ENCODE measurements at places on chromosomes 3 and 15.

GRCh38 chr3:94779699-94780098 lies 716.8 kb downstream of the NSUN3 start:
- DNase-seq: no peak

DNA sequence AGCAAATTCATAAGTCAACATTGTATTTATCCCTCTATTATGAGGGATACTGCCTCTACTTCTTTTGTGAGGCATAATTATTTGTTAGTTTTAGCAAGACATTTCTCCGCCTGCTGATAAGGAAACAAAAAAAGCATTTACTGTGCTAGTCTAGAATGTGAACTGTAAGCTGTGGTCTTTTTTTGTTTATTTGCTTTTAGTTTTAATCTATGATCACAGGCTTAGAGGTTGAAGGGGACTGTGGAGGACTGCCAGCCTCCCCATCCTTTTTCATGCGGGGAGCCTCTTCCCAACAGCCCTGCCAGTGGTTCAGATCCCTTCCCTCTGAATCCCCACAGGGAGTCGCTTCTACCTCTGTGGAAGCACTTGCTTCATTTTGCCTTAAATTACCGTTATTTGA lies 331.0 kb upstream of the ROPN1 start:
- no peak for DNase-seq

- DNase-seq: no peak
Measured at GRCh38 chr15:66650433-66650832, 51.6 kb upstream of the SMAD6 start.

DNA sequence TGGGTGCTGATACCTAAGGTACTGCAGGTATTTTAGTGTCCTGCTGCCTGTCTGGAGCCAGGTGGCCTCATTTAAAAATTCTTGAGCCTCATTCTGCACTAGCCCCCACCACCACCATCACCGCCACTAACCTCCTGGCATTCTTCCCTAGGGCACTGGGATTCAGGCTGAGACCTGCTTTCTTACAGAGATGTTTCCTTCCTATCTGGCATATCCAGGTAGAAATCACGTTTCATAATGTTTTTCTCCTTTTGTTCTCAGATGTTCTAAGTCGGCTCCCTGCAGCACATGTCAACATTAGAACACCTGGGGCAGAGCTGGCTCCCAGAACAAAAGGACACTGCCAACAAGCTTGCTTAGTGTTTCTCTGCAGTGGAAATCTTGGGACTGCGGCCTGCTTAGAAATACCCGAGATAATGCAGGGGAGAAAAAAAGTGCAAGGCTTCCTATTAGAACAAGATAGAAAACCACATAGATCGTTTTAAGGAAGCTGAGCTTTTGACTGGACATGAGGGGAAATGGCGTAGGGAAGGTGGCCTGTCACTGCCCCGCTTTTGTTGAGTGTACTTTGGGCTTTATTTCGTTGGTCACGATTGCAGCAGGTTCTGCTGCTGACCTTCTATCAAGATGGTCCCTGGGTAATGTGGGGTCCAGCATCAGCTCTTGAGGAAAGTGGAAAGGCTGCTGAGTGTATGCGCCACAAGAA lies 59.6 kb upstream of the PPARG start:
- no peak for DNase-seq

GRCh38 chr15:79007066-79007465 lies 62.2 kb upstream of the CTSH start:
- peak; percentile 19 for DNase-seq

GRCh38 chr15:34318277-34319079 lies 19.1 kb downstream of the SLC12A6 start:
- peak; percentile 67 for DNase-seq

DNA sequence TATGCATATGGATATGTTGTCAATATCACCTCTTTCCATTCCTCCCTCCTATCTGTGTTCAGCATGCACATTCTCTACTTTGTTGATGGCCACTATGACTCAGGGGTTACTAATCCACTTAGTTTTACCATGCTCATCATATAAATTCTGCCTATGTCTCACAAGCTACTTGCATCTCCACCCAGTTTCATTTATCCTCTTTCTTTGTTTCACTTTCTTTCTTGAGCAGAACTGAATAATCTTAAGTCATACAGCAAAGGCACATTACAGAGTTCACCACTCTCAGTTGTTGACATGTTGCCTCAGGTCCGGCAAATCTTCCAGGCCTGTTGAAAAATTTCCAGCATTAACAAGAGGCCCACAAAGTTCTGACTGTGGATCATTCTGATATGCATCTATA lies 71.5 kb downstream of the SSR3 start:
- DNase-seq: peak; percentile 87

- no peak for DNase-seq
Measured at GRCh38 chr3:10845839-10846656, 30.0 kb downstream of the SLC6A11 start.

- DNase-seq: no peak
Measured at GRCh38 chr3:186949281-186949982, 19.1 kb downstream of the ST6GAL1 start.

GRCh38 chr3:154615471-154615870 lies 185.5 kb upstream of the GPR149 start:
- no peak for DNase-seq

DNA sequence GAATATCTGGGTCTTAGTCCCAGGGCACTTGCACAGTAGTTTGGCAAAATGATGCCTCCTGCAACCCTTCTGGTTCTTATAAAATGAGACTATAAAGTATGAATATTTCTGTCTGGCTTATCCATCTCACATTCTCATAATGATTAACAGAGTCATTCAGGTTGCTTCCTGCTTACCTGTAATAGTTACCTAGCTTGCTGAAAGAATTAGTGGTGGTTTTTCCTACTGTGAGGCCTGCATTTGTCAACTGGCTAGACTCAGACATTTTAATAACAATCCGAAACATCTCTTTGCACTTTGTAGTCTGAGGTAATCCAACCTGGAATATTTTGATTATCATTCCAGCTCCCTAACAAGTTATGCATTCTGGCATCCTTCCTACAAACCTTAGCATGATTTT lies 75.6 kb upstream of the POU1F1 start:
- DNase-seq: no peak

GRCh38 chr3:124582196-124582595 lies 148.1 kb upstream of the UMPS start:
- DNase-seq: no peak

GRCh38 chr3:116000311-116000710 lies 377.0 kb downstream of the GAP43 start:
- peak; percentile 70 for DNase-seq

- DNase-seq: no peak
Measured at GRCh38 chr3:36520241-36521006, 140.1 kb downstream of the STAC start.

DNA sequence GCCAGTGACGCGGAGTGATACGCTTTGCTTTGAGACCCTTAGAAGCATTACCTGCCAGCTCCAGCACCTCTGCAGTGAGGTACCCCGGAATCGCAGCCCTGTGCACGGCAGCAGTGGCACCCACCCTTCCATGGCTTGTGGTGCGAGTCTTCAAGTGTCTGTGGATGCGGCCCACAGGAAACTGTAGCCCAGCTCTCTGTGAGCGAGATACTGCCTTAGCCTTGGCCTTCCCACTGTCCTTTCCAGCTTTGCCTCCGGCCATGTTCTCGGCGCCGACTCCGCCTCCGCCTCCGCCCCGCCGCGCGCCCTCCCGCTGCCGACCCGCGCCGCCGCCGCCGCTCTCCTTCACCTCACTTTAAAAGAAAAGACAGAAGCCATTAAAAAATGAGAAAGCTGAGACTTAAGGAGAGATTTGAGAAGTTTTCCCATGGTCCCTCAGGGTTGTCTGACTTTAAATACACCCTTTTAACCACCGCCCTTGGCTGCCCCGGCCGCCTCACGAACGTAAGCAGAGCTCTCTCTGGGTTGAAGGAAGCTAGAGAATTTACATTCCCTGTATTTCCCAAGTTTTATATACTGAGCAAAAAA lies 78.5 kb upstream of the FAM174B start:
- DNase-seq: no peak

DNA sequence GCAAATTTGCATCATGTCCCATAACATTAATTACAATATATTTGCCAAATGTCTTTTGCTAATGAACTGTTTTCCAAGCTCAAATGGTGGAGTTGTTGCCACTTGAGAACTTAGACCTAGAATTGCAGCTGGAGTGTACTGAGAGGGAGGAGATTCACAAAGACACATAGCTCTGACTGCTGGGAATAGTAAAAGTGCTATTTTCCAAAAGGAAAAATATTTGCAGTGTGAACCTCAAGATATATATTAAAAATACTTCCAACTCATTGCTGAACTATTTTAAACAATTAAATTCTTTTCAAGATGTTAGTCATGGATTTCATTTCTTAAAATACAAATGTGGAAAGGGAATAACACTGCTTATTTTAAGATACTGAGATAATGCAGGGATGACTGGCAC lies 666.8 kb upstream of the ARPP21 start:
- no peak for DNase-seq

DNA sequence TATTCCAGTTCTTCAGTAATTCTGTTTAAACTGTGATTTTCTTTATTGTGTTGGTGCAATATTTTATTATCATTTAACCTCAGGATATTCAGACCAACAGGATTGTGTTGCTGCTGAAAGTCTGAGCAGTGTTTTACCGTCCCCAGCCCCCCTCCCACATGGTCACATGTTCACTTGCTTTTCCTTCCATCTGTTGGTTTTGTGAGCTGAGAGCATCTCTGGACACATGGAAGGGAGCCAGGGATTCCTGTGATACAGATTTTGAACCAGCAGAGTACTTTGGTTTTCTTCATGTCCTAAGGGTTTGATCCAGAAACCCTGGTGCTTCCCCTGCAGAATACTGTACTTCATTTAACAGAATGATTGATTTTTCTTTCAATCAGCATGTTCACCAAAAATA lies 11.9 kb downstream of the ARRDC4 start:
- DNase-seq: no peak

DNA sequence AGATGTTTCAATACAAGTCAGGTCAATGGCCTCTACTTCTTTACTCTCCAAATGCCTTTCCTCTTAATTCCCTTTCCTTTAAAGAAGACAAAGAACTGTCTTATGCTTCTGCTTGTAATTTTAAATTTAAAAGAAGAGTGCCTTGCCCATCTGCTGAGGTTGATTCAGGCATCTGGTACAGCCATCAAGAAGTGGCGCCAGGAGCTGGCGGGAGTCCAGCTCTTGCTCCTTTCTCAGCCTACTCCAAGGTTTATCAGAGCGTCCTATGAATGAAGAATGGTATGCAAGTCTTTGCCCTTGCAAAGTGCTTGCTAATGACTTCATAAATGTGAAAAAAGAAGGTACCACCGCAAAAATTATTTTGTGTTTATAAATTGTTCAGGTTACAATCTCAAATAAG lies 294.6 kb upstream of the TGFBR2 start:
- no peak for DNase-seq

DNA sequence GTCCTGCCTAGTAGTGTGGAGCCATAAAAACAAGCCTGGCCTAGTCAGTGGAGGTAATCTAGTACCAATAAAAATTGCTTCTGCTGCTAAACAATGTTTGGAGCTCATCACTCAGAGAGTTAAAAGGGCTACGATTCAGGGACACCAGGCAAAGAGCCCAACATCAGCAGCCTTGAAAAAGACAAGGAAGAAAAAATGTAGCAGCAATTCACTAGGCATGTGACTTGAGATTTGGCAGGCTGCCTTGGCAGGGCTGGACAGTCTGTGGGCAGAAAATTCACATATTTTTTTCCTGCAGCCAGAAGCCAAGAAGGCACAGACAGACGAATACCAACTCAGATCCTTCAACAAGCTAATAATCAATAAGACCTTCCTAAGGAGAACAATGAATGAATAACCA lies 47.2 kb downstream of the IGSF11 start:
- DNase-seq: no peak

DNA sequence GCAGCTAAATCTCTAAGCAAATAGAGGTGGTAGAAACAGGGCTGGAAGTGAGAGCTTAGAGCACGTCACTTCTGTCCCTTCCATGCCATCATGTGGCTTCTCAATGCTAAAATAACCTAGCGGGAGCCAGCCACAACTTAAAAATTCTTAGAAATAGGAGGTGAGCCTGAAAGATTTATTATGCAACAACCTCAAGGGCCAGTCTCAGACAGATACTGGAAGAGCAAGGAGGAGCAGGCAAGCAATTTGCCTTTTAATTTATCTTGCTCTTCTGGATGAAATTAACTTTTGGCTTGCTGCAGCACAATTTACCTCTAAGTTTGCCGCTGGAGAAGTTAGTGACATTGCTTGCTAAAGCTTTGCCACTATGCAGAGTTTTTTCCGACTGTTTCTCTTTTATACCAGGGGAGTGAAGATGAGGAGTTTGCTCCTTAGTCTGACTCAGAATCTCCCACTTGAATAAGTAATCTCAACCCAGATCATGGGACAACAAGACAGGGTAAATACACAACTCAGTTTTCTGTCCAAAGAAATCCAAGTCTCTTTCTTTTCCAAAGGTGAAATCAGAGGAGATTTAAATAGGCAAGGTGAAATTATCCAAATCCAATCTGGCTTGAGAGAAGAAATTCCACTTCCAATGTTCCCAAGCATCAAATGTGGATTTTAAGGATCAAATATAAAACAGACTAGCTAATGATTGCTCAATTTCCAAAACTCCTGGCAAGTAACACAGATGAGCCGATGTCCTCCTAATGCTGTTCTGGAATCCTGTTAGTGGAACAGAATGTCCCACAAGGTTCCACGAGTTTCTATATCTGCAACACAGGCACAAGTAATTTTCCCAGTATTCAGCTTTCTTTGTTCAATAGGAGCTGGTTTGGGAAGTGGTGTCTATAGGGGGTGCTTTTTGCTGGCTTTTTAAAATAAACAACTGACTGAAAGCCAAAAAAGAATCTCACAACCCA lies 329.4 kb upstream of the RORA start:
- DNase-seq: no peak

DNA sequence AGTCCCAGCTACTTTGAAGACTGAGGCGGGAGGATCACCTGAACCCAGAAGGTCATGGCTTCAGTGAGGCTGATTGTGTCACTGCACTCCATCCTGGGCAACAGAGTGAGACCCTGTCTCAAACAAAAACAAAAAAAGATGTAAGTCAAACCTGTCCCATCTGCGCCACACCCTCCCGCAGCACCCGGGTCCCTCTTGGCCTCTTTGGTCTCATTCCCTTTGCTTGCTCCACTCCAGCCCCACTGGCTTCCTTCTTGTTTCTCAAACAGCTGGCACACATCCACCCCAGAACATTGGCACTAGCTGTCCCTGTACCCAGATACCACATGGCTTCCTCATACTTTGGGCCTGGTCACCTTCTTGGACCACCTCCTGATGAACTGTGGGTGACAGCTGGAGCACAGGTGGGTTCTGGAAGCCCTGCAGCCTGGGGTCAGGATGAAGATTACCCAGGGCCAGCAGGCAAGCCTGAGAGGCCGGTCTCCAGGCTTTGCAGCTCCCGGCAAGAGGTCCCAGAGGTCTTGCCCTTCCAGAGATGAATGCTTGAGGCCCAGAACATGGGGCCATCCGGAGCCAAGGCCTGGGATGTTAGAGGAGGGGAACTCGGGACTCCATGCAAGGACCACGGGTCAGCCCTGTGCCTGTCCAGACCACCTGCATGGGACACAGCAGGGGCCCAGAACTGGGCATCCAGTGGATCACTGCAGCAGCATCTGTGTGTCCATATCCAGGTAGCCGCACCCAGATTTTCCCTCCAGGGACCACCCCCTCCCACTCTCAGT lies 10.9 kb upstream of the GATA2 start:
- DNase-seq: no peak
